ENCODE measurements at places on chromosomes 13 and 19.
A peak's percentile ranks its signal among the peaks of the same experiment; 100 is the strongest.

DNA sequence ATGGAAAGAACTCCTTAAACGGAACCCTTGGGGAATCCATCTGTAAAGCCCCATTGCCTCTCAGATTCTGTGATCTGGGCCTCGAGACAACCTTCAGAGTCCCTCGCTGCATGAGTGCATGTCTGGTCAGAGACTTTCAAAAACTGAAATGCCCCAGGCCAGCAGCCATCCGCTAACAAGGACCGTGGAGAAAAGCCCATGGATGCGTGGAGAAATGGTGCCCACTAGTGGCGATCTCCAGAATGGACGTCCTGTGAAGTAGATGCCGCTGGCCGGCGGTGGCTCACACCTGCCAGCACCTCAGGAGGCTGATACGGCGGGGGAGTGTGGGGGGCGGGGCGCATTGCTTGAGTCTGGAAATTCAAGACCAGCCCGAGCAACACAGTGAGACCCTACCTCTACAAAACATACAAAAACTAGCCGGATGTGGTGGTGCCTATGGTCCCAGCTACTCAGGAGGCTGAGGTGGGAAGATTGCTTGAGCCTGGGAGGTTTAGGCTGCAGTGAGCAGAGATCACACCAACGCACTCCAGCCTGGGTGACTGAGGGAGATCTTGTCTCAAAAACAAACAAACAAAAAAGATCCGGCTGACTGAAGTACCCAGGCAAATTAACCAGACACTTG, 7.9 kb upstream of the CDC16 start:
- DNase-seq: peak; percentile 59

GRCh38 chr19:39304701-39305571, 8.7 kb downstream of the IFNL1 start:
- no peak for DNase-seq

- DNase-seq: peak; percentile 62
Measured at GRCh38 chr19:15091918-15092753, 10.1 kb downstream of the OR1I1 start.

DNA sequence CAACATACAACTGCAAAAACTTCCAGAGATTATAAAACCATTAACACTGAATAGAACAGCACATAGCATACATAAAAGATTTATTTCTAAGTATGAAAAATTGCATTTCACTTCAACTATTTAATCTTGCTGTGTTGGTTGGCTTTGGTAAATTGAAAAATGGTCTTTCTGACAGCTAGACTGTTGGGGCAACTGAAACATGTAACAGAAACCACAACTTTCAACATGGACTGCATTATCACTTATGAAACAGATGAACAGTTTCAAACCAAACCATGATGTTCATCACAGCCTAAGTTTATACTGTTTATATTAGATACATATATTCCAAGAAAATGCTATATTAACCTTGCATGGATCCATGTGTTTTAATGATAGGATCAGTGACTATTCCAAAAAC, 324.1 kb upstream of the PCDH9 start:
- DNase-seq: no peak

DNA sequence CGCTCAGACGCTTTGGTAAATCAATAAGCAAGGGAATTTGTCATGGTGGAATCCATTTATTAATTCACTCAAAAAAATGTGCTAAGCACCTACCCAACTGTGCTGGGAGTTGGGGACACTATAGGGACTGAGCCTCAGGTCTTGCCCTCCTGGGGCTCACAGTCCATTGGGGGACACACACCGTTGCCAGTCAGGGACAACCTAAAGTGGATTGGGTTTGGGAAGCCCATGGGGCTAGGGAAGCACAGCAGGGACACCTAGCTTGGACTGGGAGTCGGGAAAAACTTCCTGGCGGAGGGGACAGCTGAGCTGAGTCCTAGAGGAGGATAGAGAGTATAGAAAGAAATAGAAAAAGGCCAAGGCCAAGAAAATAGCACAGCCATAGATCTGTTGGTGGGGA, 8.5 kb downstream of the FOSB start:
- DNase-seq: no peak

GRCh38 chr19:7994114-7994513, 11.3 kb downstream of the ELAVL1 start:
- DNase-seq: no peak

Measured in KG1 (cell line).